Chondrocyte (in vitro differentiated cells): ENCODE measurements at places on chromosomes 2 and 18. TPM values are rescaled to one million over a fixed set of nuclear protein-coding genes. Genes with fewer than 3 reads are reported as not detected.

The ELMOD3 gene
- total RNA-seq = 14.3 to 20.0 TPM (median 15.2 TPM) in 3 replicates

DNA sequence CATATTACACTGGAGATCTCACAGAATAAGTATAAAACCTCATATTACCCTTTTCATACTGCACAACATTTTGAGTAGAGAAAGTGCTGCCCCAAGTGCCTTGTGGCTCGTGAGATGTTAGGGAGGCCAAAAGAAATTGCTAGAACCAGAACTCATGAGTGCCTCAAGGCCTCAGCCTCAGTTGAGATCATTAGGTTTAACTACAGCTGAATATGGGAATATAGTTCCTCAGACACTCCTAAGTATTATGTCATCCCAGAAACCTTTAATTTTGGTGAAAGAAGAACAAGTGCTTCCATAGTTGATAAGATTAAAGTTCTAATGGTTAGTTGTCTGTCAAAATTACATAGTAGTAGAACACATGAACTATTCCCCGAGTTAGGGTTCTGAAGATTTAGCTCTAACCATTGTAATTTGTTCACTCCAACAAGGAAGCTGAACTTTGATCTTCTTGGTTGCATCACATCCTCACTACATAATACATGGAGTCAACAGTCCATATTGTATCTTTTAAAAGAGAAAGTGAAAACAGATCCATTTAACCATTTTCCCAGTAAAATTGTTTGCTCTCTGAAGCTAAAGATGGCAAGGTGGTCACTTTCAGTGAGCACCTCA lies 9.6 kb upstream of the AQP4 start:
- no peak for DNase-seq

GRCh38 chr2:172448544-172449267 lies 21.3 kb downstream of the ITGA6 start:
- no peak for DNase-seq

DNA sequence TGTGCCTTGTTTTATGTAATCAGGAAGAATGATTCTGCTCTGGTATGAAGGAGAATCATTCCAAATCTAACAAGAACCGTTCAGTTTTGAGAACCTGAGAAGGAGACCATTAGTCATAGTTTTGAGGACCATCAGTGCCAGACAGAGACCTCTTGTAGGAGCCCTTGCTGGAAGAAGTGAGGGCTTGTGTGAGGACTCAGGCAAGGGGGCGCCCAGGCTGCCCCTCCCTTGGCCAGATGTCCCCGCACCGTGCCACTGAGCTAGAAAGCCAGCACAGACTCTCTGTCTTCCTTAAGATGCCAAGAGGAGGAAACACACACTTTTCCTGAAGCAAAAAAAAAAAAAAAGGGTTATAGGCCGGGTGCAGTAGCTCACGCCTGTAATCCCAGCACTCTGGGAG lies 55.7 kb upstream of the SLC39A10 start:
- DNase-seq = no peak

DNA sequence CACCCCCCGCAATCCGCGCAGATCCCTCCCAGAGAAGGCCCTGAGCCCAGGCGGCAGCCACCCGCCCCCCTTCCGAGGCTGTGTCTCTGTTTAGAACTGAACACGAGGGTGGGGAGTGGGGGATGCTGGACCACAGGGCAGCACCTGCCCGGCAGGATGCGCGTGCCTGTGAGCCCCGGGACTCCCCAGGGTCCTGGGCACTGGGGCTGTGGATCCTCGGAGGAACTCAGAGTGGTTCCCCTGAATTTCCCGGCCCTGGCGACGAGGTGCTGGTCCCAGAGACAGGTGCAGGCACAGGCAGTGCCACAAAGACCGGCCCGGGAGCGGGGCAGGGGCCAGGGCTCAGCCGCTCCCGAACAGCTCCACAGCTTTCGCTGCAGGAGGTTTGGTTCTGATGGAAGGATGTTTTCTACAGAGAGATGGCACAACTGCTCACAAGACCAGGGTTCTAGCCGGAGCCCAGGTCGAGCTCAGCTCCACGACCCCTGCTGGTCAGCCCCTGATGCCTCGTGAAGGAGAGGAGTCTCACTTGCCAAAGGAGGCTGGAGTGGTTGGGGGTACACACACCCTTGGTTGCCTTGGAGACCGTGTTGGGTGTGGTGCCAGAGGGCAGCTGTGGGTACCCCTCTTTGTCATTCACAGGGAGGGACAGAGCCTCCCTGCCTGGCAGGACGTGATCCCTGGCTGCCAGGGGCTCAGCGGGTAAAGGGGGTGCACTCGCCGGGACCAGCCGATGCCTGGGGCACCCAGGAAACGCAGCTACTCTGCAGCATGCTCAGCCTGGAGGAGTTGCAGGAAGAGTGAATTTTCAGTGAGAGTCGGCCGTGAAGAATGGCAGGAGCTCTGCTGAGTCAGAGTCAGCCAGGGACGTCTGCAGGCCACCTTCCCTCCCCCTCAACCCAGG lies 4.4 kb upstream of the NEU4 start:
- peak; percentile 84 for DNase-seq

- no peak for DNase-seq
Observed at GRCh38 chr18:36610661-36611060, 218.1 kb downstream of the TPGS2 start.

The MYCN gene
- total RNA-seq = 0.17 to 0.34 TPM in 2 of 3 replicates, not detected in the other

DNA sequence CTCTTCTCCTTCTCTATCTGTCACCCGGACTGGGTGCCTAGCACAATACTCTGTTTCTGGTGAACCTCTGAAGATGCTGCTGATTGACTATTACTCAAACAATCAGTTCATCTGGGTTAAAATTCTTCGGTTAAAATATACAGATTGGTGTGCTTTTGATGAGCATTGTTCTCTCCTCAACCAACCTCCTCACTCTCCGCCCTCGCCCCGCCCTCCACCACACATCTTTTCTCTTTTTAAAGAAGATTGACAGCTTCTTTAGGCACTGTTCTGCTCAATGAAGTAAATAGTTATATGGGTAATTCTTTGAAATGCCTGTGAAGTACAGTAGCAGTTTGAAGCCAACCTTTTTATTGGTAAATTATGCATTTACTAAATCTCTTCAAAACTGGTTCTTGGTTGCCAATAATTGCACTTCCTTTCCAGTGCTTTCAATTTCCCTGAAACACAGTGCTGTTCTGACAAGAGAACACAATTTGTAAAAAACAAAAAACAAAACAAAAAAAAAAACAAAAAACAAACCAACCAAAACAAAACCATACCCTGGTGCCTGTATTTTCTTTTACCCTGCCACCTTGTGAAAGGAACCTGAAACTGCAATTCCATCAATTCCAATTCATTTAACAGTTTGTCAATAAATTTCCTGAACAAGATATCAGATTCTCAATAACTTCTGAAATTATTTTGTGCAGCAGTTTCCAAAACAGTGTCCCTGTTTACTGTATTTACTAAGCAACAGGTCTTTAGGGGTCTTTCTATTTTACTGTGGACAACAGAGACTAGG lies 188.6 kb downstream of the LRP1B start:
- DNase-seq = no peak

DNA sequence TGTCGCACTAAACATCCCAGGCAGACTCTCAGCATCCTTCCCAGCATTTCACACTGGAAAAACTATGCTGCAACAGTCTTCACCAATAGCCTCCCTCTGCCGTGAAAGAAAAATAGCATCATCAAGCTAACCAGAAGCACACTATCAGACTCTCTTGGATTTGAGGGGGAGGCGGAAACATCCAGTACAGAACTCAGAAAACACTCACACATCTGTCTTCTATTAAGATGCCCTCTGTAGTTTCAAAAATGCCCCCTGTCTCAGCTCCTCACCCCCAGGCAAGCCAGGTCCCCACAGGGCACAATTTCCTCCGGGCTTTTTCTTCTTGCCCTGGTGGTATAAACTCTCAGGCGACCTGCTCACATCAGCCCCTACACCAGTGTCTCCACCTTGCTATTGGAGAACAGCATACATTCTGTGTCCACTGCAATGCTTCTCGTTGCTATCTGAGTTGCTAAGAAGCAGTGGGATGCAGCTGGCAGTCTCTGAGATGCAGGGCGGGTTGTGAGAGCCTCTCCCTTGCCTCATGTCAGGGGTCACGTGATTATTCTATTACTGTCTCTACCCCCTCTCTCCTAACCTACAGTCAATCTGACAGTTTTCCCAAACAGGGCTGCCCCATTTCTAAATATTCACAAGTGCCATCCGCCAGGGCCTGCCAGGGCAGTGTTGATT lies 189.9 kb downstream of the INO80D start:
- no peak for DNase-seq
